ENCODE measurements at places on chromosomes 11 and 22. TPM values are rescaled to one million over a fixed set of nuclear protein-coding genes. Genes with fewer than 3 reads are reported as not detected.

MCAM gene
- total RNA-seq = 6,698 TPM

DNA sequence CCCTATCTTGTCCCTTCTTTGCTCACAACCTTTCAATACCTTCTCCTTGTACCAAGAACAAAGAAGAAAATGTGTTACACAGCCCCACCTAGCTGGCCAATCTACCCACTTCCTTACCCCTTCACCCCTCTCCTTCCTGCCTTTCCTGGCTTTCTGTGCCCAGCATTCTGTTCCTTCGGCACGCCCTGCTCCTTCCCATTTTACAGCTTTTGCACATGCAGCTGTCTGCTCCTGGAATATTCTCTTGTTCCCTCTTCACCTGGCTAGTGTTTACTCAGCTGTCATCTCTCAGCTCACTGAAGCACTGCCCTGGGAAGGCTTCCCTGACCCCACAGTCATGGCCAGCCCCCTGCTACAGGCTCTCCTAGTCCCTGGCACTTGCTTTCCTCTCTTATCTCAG lies 30.7 kb downstream of the SERPINH1 start:
- no peak for DNase-seq

DNA sequence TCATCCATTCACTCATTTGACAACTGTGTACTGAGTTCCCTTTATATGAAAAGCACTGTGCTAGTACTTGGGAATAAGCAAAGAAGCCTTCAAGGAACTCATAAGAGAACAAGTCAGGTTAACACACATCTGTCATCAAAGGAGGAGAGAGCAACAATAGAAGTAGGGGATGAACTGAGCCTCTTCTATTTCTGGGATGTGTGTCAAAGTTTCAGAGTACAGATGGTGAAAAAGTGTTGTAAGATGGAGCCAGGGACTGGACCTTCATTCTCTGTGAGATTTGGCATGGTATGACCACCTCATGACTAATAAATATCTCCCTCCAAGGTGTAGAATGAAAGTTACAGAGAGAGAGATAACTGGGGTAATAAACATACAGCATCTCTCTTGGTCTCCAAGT lies 349.8 kb upstream of the PLET1 start:
- no peak for DNase-seq

DNA sequence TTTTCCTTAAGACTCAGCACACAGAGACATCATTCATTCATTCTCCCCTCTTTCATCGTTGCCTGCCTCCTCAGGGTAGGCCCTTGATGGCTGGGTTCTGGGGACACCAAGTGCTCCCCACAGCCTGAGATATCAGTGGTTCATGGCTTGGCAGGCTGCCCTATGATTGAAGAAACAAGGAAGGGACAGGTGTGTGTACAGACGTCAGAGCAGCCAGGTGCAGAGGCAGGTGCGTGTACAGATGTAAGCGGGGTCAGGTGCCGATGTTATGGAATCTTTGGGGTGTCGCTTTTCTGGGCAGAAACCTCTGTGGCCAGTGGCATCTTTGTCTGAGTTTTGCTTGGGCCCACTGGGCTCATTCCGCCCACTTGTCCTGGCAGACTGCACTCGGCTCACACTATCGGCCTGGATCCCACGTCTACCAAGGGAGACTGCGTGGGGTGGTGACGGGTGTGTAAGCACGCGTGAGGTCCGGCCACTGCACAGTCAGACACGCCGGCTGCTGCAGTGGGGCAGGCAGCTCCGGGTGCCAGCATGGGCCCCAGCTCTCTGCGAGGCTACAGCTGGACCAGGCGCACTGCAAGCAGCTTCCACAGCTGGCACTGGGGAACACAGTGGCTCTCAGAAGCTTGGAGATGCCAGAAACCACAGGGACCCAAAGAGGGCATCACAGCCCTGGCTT lies 20.9 kb upstream of the KIAA0930 start:
- DNase-seq = no peak

All from thoracic aorta (tissue), 2 donors.